ENCODE measurements at places on chromosomes 16 and 17.
A peak's percentile ranks its signal among the peaks of the same experiment; 100 is the strongest.

GRCh38 chr16:83887080-83887479, 11.8 kb upstream of the MLYCD start:
- no peak for DNase-seq

- DNase-seq: no peak
Measured at GRCh38 chr16:68298907-68299561, 11.7 kb downstream of the SLC7A6OS start.

DNA sequence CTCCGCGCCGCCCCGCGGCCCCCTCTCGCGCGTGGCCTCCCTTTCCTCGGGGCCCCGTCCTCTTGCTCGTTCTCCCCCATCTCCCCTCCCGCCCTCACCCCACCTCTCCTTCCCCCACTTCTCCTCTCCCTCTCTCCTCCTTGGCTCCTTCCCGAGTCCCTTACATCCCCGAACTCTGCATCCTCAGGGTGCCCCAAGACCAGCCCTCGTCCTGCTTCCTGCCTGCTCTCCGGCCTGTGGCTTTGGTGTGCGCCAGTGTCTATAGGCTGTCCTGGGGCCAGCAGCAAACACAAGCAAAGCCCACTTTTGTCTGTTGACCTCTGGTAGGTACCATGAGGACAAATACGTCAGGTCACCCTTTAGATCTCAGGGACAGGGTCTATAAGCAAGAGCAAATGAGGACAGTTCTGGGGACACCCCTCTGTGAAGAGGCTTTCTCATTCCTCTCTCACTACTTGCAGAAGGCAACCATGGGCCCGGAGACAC, 284 bp upstream of the COPZ2 start:
- DNase-seq: no peak

GRCh38 chr16:1159973-1160772, 7.3 kb downstream of the CACNA1H start:
- DNase-seq: no peak

DNA sequence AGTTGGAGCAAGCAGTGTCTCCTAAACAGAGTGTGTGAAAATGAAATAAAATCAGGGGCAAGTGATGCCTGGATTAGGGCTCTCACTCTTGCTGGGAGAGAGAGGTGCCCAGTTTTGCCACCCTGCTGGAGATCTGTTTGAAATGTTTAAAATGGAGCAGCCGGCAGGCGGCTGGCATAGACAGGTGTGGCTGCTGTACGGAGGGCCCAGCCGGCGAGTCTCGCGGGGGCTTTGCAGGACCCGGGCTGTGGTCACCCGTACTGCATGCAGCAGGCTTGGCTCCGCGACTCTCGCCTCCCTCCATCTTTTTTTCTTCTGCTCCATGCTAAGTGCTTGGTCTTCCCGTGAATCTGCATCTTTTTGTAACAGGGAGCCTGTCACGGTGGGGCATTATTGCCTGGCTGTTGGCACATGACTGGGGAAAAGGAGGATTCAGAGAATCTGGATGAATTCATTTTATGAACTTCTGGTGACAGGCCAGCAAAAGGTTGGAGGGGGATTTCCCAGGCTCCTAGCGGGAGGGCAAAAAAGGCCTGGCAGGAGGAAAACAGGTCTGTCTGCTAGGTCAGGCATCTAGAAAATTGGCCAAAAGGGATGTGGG, 1.8 kb downstream of the ZNRF1 start:
- DNase-seq: no peak

DNA sequence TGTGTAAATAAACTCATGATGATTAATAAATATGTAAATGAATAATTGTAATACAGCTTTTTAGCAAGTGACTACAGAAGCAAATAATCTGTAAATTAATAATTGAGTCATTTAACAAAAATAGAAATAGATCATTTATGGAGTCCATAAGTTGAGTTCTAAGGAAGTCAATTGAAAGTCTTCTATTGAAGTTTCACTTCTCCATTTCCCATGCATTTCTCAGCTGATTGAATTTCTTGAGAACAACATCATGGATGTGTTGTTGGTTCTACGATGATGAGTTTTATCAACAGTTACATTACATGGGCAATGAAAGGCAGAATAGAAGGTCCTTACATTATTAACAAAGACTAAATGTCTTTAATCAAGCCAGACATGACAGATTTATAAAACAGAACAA, 290.4 kb downstream of the MAP2K6 start:
- no peak for DNase-seq

GRCh38 chr17:2580661-2581060, 12.8 kb upstream of the PAFAH1B1 start:
- DNase-seq: no peak

DNA sequence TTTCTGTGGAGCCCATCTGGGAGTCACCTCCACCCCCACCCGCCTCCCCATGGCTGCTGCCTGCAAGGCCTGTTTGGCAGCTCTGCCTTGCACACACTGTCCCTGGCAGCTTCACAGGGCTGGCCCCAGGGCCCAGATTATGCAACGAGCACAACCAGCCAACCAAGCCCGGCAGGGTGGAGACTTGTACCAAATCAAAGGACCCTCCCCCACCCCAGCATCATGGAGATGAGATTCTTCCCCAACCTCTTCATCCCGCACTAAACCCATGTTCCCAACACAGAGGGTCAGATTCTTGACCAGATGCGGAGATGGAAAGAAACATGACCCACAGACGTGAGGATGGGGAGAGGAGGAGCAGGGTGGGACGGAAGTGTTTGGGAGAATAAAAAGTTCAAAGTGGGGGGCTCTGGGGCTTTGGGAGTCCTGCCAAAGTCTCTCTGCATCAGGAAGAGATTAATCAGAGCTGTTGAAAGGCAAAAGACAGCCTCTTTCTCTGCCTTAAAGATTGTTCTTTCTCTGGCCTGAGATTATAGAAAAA, 3.8 kb downstream of the SMARCD2 start:
- no peak for DNase-seq

- no peak for DNase-seq
Measured at GRCh38 chr16:55756963-55757362, 75.9 kb downstream of the CES1 start.

DNA sequence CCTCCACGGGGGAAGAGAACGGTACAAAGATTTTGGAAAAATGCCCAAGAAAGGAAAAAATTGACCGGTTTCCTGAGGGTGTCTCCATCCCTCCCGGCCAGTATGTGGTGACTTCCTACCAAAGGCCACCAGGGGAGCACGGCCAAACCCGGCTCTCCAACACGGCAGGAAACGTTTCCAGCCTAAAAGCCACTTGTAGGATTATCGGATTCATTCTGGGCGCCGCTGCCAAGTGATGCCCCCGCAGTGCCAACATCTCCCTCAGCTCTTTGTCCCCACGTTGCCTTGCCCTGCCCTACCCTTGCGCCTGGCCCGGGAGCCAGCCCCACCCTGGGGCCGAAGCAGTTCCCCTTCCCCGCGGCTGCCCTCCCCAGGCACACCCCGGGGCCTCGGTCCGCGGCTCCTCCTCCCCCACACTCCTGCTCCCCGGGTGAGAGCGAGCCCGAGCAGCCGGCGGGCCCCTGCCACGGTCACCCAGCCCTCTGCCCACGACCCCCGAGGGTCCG, 688 bp downstream of the CRK start:
- DNase-seq: peak; percentile 9

GRCh38 chr17:38870259-38871165, 654 bp downstream of the LASP1 start:
- peak; percentile 54 for DNase-seq

DNA sequence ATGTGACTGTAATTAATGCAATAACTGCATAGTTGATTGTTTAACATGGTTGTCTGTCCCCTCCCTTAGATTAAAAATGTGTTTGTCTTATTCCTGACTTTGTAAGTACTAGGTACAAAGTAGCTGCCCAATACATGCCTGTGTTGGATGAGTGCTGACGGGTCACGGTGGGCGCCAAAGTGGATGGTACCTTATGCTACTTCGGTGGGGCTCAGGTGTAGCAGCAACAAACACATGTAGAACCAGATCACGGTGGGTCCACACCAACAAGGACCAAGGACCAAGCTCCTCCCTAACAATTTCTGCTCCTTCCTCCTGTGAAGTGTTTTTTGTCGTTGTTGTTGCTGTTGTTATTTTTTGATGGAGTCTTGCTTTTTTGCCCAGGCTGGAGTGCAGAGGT, 46.4 kb upstream of the ZFHX3 start:
- DNase-seq: no peak

GRCh38 chr17:44924107-44924544, 8.8 kb upstream of the GFAP start:
- DNase-seq: no peak

- DNase-seq: no peak
Measured at GRCh38 chr16:82133798-82134197, 36.2 kb downstream of the MPHOSPH6 start.

DNA sequence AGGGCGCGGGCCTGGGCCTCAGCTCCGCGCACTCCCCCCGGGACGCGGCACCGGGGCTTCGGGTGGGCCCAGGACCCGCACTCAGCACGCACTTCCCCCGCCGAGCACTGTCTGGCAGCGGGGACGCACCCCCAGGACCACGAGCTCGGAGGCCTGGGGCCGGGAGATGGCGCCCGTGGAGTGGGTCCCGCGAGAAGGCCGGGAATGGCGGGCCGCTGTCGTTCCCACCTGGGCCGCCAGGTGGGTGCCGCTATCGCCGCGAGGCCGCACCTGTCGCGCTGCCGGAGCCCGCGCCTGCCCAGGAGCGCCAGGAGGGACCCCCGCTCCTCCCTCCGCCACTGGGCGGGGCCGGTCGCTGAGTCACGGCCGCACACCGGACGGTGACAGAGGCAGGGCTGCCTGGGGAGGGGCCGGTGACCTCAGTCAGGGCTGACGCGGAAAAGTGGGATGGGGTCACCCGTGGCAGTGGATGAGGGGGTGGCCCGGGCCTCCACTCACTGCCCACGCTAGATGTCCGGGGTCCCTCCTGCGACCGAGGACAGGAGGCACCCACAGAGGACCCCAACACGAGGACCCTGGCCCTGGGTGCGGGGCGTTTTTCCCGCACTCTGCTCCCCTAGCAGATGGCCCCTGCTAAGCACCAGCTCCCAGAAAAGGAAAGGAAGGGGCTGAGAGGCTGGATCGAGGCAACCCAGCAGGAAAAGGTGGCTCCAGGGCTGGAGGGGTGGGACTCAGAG, 6.9 kb upstream of the ACTG1 start:
- peak; percentile 51 for DNase-seq

- DNase-seq: no peak
Measured at GRCh38 chr16:27486344-27486743, 63.4 kb downstream of the GTF3C1 start.

- DNase-seq: no peak
Measured at GRCh38 chr16:85637808-85638647, 24.9 kb downstream of the GSE1 start.

Measured in stimulated activated CD8-positive, alpha-beta memory T cell treated with anti-CD3 and anti-CD28 coated beads, Interleukin-12 subunit alpha, Interleukin-12 subunit beta, amount 100 ng/mL, for 1 hour (primary cell).